ENCODE measurements at places on chromosomes 6 and 20.

- DNase-seq, result no peak
Observed at GRCh38 chr6:42091718-42092023, 41.3 kb downstream of the TAF8 start.

DNA sequence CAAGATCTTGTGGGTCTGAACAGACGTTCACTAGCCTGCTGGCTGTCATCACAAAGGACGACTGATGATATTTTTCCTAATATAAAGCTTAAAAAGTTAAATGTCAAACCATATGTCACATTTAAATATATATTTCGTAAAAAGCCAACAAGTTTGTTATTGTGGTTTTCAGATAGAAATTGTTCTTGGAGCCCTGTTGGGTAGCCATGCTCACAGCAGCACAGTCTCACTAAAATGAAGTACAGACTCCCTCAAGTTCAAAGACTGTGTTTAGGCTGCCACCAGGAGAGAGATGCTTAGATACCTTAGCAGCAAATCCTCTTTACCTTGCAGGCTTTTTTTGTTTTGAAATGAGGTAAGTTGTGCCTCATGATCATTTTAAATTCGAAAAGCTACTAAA is 17.8 kb downstream of the EEF1E1 start:
- DNase-seq, result no peak

DNA sequence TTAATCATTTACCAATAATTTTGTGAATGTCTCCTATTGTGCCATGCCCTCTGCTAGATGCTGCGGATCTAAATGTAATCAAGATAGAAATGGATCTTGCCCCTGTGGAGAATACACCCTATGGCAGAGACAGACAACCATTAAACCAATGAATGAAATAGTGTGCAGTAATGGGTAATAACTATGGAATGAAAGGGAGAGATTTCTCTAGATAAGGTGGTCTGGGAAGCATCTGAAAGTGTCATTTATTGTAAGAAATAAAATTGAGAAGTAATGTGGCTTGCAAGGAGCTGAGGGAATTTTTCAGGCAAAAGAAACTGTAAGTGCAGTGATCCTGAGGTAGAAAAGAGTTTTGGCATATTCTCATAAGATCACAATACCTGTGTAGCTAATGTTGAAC is 430.0 kb downstream of the LMBRD1 start:
- no peak for DNase-seq

GRCh38 chr20:64143018-64143801 is 21.0 kb upstream of the MYT1 start:
- no peak for DNase-seq

DNA sequence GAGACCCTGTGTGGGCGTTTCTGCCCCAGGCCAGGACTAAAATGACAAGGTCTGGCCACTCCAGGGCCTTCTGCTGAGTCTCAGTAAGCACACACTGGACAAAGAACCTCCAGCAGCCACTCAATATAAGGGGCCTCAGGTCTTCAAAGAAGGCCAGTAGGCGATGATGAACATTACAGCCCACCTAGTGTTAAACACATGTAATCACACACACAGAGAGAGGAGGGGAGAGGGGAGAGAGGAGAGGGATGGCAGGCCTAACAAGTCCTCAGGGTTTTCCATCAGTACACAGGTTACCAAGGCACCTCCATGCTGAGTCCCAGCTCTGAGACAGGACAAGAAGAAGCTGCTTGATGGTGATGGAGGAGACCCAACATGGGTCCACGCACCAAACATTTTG is 325.6 kb downstream of the PTPRT start:
- no peak for DNase-seq

DNA sequence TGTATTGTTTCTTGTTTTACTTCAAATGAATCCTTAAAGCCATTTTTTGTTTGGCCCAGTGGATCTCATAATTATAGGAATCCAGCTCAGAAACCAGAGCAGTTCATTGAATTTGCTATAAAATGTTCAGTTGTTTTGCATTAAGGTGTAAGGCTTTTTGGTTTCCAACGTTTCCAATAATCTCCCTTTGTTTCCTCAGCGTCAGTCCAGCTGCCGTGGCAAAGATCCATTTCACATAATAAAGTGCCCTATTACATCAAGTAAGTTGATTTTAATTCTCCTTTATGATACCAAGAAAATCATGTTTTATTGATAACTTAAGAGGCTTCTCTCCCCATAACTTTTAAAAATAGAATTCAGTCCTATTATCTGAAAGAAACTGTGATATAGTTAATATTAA is 472.6 kb downstream of the UTRN start:
- DNase-seq, result no peak

DNA sequence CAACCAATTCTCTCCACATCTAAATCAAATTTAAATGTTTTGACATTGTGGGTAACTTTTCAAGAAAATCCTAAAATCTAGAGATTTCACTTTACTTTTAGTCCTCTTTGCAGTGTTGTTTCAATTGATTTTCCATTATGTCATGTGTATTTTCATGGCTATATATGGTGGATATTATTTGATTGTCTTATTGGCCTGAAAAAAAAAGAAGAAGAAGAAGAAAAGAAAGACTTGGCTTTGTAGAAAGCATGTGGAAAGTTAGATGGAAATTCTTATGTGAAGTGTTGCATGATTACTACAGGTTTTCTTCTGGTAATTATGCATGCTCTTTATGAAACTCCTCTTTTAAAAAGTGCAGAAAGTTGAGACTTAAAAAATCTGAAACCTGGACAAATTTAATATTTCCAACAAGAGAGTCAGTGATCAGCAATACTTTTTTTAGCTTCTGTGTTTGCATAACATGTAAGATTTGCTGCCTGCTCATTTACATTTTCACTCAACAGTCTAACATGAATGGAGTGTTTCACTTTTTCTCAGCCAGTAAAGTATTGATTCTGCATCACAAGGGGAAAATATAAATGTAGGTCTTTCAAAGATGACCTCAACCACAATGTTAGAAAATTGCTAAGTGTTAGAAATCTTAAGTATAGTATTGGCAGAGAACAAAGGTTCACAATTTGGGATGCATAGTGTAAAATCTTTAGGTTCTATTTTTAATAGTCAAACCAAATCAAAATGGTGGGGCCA is 438.7 kb downstream of the BCKDHB start:
- no peak for DNase-seq

All from CD4-positive, alpha-beta T cell treated with Interleukin-4 for 1 hour (primary cell).